ENCODE measurements at places on chromosomes 11 and 22. TPM values are rescaled to one million over a fixed set of nuclear protein-coding genes. Genes with fewer than 3 reads are reported as not detected.

OR2AT4 gene
- total RNA-seq: not detected

DNA sequence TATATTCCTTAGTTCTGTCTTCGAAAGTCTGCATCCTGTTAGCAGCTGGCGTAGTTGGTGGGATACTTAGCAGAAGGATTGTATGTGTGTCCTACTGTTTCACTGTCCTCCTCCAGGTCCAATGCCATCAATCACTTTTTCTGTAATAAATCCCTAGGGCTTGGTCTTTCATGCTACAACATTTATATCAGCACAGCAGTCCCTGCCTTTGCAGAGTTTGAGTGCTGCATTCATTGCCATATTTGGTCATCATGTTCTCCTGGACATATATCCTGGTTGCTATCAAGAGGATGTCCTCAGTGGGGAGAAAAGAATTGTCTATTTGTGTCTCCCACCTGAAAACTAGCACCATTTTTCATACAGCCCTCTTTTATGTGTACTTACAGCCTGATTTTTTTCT, 67.0 kb downstream of the OR5AK2 start:
- no peak for DNase-seq

- no peak for DNase-seq
Measured at GRCh38 chr11:83166193-83166866, 9.4 kb downstream of the PCF11 start.

DNA sequence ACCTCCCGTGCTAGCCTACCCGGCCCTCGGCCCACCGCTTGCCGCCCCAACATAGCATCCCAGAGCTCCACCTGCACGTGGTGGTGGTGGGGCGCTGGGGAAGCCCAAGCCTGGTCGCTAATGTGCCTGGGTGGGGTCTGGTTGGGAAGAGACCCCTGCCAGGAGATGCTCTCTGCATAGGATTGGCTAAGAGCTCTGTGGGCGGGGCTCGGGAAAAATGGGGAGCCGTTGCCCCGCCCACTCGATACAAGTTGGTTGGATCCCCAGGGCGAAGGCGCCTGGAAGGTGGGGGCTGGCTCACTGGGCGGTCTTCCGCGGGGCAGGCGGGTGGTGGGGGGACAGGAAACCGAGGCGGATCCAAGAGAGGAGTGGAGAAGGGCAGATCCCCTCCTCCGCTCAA, 7.6 kb downstream of the LRRC10B start:
- no peak for DNase-seq

Data from liver (tissue), 10 donors.